Foreskin keratinocyte (primary cell): ENCODE measurements at places on chromosomes 7 and 10.

- DNase-seq = peak; percentile 80
Observed at GRCh38 chr10:93468461-93469213, 13.5 kb downstream of the MYOF start.

DNA sequence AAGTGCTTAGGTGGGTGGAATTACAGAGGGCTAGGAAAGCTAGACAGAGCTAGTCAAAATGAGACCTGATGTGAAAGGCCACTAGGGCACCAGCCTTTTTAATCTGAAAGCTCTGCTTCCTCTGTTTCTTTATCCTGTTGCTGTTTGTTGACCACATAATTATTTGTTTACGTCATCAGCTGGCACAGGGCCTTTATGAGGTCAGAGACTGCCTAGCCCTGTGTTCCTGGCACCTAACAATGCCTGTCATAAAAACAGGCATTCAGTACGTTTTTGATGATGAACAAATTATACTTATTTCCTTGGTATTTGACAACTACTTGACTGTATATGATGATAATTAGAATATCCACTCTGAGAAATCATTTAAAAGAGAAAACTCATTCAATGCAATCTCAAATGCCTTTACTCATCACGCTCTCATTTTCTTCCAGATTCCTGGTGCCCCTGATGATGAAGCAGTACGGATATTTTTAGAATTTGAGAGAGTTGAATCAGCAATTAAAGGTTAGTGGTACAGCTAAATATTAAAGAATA lies 26.0 kb downstream of the RBM17 start:
- no peak for DNase-seq

DNA sequence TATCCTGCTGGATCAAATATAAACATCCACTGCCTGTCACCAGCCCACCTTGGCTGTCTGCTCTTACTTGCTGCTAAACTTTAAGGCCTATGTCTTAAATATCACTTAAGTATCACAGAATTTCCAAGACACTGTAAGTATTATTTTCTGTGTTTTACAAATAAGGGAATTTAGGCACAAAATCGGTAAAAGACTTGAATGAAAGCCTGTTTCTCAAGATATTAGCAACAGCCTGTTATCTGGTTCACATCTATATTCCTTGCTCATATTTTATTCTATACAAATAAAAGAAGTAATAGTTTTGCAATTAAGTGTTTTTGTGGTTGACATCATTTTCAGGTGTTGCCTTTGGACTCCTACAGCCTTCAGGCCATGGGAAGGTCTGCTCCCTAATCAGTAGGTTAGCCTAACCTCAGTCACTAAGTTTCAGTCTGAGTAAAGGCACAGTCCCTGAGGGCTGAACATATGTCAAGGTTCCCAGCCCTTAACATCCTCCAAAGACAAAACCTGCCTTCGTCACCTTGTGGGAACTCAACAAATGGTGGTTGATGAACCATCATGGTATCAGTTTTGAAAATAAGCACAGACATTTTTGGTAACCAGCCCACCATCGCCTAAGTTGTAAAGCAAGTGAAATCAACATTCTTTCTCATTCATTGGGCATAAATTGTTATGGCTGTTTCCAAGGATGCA lies 127.1 kb downstream of the CREB5 start:
- no peak for DNase-seq

GRCh38 chr7:31490796-31491314 lies 23.0 kb upstream of the ITPRID1 start:
- no peak for DNase-seq

DNA sequence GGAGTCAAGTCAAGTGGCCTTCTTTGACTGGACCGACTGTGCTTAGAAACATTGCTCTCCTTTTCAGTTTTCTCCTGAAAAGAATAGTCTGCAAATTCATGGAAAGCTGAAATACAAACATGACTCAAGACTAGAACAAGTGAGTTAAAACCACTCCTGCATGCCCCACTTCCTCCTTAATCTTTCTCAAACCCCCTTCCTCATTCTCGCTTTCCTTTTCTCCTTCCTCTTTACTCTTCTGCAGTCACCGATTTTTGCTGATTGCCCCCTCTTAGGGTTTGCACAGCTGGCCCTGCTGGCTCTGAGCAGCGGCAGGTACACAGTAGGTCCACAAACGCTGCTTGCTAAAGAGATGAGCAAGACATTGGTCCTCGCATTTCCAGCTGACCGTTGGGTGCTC lies 34.8 kb upstream of the MKI67 start:
- DNase-seq = no peak
